ENCODE measurements at places on chromosomes 2 and 18.

- no peak for DNase-seq
Measured at GRCh38 chr18:3097082-3097481, 84.1 kb upstream of the LPIN2 start.

- DNase-seq: no peak
Measured at GRCh38 chr2:117702098-117702497, 112.4 kb upstream of the DDX18 start.

DNA sequence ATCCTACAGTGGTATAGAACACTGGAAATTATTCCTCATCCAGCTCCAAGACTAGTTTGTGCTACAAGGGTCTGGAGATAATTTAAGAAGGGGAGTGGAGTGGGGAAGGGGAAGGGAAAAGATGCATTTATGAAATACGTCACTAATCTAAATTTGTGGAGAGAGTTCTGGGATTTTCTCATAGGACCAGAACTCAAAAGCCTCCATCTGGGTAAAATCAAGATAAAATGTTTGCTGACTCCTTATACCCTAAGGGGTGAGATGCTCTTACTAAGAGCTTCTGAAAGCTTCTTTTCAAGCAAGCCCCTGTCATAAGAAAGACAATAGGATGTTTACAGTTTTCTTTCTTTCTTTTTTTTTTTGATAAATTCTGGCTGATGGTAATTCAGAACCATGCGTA is 88.5 kb upstream of the RBMS1 start:
- DNase-seq: no peak

DNA sequence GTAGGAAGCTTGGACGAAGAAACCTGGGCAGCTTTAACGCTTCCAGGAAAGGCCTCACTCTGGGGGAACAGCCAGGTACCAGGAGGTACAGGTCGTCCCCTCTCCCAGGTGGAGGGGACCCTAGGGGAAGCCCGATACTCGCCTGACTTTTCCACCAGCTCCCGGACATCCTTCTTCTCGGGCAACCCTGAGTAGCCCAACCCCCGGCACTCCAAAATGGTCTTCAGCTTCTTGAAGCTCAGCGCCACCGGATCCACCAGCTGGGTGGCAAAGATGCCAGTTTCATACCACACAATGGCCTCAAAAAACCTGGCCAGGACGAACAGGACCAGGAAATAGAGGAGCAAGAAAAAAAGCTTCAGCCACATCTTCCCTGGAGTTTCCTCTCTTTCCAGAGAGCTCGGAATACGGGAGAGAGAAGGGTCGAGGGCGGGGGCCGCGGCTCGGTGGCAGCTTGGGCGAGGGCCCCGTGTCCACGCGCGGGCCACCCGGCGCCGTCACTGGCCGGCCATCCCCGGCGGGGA is 1.1 kb downstream of the RNF103 start:
- peak; percentile 48 for DNase-seq

DNA sequence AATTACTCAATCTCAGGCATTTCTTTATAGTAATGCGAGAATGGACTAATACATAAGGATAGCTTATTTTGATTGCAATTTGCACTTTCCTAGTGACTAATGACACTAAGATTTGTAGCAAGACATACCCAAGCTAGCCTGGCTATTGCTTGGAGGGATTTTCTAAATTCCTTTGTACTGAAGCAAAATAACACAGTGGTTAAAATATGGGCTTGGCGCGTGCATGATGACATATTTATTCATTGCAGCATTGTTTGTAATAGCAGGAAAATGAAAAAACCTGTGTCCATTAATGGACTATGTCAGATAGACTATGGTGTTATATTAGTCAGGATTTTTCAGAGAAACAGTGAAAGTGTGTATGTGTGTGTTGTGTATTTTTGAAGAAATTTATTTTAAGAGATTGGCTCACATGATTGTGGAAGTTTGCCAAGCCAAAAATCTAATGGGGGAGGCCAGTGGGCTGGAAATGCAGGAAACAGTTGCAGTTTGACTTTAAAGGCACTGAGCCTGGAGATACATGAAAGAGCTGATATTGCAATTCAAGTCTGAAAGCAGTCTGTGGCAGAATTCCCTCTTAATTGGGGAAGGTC is 16.7 kb upstream of the LAPTM4A start:
- DNase-seq: peak; percentile 34
